ENCODE measurements at places on chromosomes 12 and 14. TPM values are rescaled to one million over a fixed set of nuclear protein-coding genes. Genes with fewer than 3 reads are reported as not detected.

The RPL36AL gene
- 272 TPM for total RNA-seq

The ANO4 gene
- total RNA-seq: not detected

The SCN8A gene
- 1.0 TPM for total RNA-seq

The KLHL33 gene
- total RNA-seq: 0.09 TPM

The BCL11B gene
- total RNA-seq: 66.2 TPM

The CRACR2A gene
- total RNA-seq: 19.2 TPM

The GXYLT1 gene
- 6.1 TPM for total RNA-seq

The LBHD2 gene
- total RNA-seq: not detected

The ARG2 gene
- total RNA-seq: 11.9 TPM

The EGLN3 gene
- total RNA-seq: 3.9 TPM

The NYNRIN gene
- total RNA-seq: 0.16 TPM

The INTS13 gene
- 66.3 TPM for total RNA-seq

Data from activated CD4-positive, alpha-beta T cell treated with anti-CD3 and anti-CD28 coated beads for 36 hours (primary cell).